Spinal cord (tissue), 10 donors: ENCODE measurements at places on chromosomes 2 and 18.
A peak's percentile ranks its signal among the peaks of the same experiment; 100 is the strongest.

DNA sequence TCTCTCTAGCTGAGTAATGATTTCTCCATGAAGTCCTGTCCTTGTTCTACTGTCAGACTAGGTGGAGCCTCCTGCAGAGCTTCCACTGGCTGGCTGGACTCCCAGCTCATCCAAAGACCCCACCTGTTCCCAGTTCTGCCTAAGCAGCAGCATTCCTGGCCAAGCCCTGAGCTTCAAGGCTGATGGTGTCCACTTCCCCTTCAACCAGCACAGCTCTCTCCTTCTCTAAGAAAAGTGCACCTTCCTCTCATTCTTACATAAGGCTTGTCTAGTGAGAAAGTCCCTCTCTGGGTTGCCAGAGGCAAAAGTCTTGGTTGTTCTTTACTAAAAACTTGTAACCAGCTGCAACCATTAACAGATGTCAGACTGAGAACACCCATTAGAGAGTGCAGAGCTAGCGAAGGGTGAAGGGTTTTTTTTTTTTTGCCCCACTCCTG is 58.9 kb downstream of the CXCR4 start:
- DNase-seq, result no peak

DNA sequence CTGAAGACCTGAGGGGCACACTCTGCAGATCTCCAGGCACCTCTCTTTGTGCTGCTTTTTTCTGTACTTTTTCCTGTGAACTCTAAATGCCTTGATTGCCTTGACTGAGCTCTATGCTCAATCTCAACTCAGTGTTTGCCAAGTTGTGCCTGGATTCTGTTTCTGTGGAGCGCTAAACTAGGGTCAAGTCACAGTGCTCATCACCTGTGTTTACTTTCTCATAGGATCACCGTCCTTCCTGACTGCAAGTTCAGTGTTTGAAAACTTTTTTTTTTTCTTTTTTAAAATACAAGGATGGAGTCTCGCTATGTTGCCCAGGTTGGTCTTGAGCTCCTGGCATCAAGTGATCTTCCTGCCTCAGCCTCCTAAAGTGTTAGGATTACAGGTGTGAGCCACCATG is 62.6 kb downstream of the AGPS start:
- DNase-seq, result no peak

GRCh38 chr18:42296723-42297122 is 341.7 kb downstream of the PIK3C3 start:
- no peak for DNase-seq

- no peak for DNase-seq
Observed at GRCh38 chr18:44388329-44388728, 292.4 kb upstream of the SETBP1 start.

GRCh38 chr18:58618822-58619595 is 9.9 kb downstream of the ALPK2 start:
- no peak for DNase-seq

GRCh38 chr2:146321175-146321574 is 1523.7 kb upstream of the ACVR2A start:
- peak; percentile 52 for DNase-seq

GRCh38 chr2:239249776-239250175 is 151.0 kb downstream of the HDAC4 start:
- DNase-seq, result no peak

GRCh38 chr2:145273840-145274239 is 753.9 kb upstream of the ZEB2 start:
- no peak for DNase-seq

GRCh38 chr2:22634167-22634566 is 750.8 kb upstream of the KLHL29 start:
- no peak for DNase-seq

DNA sequence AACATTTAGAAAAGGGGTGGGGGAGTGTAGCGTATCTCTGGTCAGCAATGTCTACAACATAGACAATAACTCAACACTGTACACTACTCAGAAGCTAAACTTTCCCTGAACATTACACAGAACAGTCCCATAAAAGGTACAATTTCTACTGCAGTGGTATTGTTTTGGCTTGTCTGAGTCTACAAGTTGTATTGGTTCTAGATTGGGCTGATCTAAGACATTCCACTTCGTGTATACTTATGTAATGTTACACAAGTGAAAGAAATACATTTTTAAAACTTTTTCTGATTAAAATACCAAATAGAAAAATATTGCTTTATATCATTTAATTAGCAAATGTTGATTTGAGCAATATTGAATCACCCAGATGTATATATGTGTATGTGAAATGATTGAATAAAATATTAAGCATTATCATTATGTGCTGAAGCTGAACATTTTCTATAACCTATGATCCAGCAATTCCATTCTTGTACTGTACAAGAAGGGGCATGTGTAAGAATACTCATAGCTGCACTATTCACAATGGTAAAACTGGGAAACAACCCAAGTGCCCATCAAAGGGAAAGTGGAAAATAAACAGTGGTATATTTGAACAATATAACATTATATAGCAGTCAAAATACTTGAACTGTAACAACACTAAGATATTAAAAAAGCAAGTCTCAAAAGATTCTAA is 52.4 kb downstream of the VSNL1 start:
- DNase-seq, result no peak

- DNase-seq, result no peak
Observed at GRCh38 chr2:49162151-49162550, 7.8 kb upstream of the FSHR start.

DNA sequence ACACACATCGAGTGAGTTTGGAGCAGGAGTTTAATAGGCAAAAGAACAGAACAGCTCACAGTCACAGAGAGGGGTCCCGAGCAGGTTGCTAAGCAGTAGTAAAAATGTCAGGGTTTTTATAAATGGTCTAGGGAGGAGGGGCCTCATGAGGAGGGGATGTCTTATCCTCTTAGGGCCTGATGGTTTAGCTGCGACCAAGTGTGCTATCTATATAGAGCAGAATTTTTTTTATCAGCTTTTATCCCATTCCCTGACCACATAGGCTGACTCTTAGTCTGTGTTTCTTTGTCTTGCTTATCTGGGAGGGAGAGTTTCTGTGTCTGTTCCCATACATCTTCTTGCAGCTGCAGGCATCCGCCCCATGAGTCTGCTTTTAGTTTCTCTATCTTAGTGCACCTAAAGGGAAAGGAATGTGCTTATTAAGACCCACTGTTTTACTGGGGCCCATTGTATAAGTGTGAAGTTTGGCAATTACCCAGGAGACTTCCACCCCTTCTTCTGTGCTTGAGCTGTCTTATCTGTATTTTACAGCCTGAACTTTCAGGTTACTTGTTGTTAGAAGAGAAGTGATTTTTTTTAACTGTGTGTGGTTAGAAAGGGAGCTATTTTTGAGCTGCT is 30.4 kb upstream of the GMCL1 start:
- DNase-seq, result no peak

DNA sequence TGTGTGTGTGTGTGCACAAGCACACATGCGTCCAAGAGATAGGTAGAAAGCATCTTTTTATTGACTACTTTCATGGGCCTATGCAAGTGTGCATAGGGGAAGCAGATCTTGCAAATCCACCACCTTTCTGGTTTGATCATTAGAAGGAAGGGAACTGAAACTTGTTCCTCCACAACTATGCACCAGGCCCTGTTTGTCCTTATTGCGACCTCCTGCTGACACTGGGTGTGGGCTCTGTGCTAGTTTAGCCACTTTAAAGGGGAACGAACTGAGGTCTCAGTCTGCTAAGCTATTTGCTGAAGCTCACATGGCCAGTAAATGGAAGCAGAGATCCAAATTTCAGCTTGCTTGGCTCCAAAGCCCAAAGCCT is 32.1 kb upstream of the INSIG2 start:
- DNase-seq, result no peak

DNA sequence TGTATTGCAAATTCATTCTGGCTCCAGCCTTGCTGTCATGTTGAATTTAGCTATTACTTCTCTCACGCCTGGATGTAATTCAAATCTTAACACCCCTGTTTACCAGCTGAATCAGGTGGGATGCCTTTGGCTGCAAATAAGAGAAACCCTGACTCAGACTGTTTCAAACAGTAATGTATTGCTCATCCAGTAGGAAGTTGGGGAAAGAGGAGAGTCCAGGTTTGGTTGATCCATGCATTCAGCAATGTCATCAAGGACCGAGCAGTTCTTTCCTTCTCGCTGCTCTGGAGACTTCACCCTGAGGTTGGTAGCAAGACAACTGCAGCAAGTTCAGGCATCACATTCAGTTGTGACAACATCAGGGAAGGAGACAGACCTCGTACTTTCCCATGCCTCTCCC is 6.4 kb upstream of the DARS1 start:
- DNase-seq, result no peak

GRCh38 chr2:238431456-238431855 is 4.7 kb downstream of the ASB1 start:
- no peak for DNase-seq

DNA sequence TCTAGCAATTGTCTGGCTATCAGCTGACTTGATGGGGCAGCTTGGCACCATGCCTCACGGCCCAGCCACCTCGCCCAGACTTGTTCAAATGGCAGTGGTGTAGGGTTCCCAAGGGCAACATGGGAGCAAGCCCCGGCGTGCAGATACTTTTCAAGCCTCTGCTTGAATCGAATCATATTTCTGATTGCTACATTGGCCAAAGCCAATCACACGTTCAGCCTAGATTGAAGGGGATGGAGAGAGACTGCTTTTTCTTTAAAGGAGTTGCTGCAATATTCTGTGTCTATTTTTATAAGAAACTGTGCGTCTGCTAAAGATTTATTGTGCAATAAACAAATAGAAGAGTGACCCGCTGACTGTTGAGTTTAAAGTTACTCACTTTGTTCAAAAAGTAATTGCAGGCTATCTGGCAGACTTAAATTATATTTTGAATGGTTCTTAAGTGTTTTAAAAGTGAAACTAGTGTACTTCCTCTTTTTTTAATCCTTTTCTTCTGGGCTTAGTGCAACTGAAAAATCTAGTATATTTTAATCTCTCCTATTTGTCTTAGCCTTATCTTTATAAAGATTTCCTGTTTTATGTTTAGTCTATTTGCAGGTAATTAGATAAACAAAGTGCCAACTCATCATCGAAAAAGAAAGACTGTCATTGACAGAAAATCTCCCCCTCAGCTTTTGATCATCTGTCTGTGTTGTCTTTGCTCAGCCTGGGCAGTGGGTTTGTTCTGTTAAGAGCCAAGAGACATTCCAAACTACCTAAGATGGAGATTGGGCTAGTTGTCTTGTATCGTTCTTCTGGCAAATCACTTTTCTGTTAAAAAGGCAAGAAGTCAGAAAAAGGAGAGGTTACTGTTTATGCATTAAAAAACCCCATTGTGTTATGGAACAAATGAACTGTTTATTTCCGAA is 156.1 kb downstream of the TPGS2 start:
- DNase-seq, result no peak

GRCh38 chr18:33835419-33835818 is 257.4 kb downstream of the ASXL3 start:
- DNase-seq, result no peak

DNA sequence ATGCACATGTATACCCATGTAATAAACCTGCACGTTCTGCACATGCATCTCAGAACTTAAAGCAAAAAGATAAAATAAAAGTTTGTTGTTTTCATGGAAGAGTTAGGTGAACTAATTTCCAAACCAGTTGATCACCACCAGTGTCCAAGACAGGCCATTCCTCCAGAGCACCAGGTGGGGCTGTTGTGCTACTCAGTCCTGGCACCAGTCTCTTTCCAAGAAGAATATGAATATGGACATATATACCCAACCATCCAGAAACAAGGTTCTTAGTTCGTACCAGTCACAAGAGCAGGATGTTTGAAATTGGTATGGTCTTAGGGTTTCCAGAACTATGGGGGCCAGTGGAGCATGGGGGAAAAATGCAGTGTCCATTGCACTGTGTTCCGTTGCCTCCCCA is 17.2 kb upstream of the TNP1 start:
- no peak for DNase-seq

DNA sequence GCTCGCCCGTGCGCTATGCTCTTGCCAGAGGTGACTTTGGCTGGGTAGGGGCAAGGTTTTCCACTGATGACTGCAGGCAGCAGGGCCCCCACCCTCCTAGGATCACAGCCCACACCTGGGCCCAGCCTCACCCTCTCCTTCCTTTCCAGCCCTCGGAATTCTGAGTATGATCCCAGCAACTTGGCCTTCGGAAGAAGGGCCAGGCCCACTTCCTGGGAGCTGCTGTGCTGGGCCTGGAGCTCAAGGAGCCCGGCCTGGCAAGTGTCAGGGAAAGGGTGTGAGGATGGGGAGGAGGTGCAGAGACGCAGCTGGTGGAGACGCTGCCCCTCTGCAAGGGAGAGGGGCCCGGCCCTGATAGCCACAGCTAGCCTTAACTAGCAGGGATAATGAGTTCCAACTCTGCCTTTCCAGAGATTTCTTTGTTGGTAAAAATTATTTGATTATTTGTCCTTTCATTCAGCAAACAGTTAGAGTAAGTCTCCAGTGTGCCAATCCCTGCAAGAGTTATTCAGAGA is 1.7 kb upstream of the CNDP1 start:
- DNase-seq, result no peak

- DNase-seq, result no peak
Observed at GRCh38 chr18:23003289-23003688, 70.2 kb downstream of the RBBP8 start.

DNA sequence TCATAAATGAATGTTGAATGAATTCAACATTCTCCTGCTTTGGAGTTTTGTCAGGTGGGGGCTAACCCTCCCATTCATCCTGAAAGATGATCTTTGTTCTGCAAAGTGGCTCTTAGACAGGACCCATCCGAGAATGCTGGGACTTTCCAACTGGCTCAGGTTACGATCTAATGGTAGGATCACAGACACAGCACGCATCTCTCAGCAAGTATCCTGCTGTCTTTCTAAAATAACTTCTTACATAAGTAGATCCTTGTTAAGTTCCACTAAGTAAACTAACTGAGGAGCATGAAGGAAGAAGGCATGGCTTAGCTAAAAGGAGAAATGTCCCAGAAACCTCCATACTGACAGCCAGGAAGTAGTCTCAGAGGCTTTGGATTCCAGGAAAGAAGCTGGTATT is 23.7 kb downstream of the CYP27A1 start:
- DNase-seq, result peak; percentile 58

- no peak for DNase-seq
Observed at GRCh38 chr2:107936433-107937359, 49.6 kb upstream of the SLC5A7 start.

DNA sequence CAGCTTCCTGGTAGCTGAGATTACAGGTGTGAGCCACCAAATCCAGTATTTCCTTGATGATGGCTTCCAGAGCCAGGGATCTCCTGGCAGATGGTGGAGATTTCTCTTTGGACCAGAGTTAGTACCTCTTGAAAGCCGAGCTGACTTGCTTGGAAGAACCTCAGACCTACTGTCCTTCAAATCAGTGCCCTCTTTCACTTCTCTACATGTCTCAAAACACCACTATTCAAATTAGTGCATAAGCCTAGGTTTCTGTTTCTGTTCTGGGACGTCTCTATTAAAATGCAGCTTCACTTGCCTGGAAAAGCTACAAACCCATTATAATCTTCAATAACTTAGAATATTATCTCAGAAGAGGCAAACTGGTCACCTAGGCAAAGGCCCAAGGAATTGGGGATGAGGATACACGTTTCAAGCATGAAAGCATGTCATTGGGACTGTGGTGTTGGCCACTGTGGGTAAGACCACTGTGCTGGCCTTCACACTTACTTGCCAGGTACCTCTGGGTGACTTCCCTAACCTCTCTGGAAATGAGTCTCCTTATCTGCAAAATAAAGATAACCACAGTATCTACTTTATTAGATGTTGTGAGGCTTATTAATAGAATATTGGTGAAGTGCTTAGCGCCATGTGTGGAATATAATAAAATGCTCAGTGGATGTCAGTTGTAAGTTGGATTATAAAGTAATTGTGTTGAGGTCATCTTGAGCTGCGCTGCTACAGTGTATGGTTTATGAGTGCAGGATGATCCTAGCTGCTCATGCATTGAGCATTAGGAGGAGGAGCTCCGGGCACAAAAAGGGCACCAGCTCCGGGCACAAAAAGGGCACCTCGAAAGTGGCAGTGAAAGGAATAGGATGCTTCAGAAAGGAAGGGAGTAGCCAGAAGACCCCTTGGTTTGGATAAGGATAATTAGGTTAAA is 84.5 kb downstream of the DOCK10 start:
- no peak for DNase-seq
